HTR-8/SVneo (cell line): ENCODE measurements at places on chromosomes 5 and 9.

- DNase-seq, result peak; percentile 35
Observed at GRCh38 chr5:64612344-64612961, 77.8 kb upstream of the SHISAL2B start.

DNA sequence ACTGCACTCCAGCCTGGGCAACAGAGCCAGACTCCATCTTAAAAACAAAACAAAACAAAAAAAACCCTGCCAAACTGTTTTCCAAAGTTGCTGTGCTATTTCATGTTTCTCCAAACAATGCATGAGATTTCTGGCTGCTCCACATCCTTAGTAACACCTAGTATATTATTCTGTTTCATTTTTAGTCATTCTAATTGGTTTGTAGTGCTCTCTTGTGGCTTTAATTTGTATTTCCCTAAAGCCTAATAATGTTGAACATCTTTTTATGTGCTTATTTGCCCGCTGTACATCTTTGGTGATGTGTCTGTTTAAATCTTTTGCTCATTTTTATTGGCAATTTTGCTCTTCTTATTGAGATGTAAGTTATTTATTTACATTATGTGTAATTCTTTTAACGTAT lies 18.4 kb upstream of the TTC1 start:
- DNase-seq, result no peak

DNA sequence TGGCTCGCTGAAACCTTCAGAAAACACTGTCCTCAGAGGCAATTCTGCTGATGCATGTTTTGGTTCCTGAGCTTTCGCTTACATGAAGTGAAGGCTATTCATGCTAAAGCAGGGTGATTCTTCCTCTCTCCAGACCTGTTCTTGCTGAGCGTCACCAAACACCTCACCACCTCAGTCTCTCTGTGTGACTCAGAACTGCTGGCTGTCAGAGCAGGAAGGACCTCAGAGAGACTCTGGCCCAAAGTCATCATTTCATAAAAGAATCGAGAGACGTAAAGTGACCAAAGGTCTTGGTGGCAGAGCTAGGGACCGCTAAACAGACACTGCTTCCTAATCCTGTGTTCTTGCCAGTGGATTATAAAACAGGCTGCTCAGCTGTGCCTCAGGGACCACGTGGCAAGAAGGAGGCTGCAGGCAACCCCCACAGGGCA lies 73.8 kb downstream of the LHFPL2 start:
- DNase-seq, result no peak

- DNase-seq, result peak; percentile 13
Observed at GRCh38 chr5:175059687-175060211, 335.4 kb downstream of the MSX2 start.

DNA sequence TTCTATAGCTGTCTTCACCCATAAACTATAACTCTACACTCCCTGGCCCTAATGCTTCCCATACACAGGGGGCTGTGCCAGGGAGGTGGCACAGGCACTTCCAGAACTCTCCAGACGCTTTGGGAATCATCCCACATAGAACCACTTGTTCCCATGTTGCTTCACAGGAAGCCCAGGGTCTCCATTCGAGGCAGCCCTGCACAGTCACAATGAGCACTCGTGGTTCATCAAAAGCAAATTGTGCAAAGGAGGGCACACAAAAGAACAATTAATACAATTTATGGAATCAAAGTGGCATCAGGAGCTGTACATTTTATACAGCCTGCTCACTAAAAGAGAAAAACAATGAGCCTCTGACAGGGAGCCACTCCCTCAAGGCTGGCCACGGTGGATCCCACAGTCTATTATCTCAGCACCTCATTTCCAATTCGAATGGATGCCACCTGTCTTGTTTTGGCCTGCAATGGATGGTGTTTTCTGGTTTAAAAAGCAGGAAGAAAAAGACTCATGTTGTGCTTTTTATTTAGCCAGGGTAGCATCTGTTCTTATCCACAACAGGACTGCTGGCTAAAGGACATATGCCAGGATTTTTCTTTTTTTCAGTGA lies 354.8 kb downstream of the ENC1 start:
- DNase-seq, result no peak

DNA sequence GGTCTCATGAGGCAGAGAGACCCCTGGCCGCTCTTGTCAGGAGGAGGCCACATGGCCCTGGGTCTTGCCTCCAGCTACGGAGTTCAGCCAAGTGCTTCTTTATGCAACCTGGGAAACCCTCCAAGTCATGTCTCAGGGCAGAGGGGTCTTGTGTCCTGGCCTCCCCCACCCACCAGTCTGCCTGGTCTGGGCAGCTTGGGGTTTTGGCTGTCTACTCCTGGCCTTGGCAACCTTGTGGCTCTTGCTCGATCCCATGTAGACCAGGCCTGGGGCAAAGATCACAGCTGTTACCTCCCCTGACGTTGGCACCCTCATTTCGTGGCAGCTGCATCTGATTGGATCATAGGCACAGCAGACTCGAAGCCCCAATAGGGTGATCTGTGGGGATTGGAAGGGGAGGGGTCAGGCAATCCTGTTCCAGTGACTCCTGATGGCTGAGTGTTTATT lies 28.4 kb downstream of the JADE2 start:
- DNase-seq, result no peak

DNA sequence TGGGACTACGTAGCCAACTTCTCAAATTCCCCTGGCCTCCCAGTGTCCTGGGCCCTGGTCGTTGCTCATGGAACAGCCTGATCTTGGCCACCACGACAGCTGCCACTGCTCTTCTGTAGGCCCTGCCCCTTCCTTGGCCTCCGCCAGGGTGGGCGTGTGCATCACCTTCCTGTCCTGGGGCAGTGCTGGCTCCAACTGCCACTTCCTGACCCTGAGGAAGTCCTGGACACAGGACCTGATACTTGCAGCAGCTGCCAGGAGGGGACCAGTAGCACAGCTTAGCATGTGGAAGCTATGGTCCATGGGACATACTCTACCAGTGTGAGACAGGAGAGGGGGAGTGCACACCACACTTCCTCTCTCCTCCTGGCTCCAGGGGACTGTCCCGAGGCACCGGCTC lies 145.2 kb downstream of the TENT4A start:
- DNase-seq, result no peak

DNA sequence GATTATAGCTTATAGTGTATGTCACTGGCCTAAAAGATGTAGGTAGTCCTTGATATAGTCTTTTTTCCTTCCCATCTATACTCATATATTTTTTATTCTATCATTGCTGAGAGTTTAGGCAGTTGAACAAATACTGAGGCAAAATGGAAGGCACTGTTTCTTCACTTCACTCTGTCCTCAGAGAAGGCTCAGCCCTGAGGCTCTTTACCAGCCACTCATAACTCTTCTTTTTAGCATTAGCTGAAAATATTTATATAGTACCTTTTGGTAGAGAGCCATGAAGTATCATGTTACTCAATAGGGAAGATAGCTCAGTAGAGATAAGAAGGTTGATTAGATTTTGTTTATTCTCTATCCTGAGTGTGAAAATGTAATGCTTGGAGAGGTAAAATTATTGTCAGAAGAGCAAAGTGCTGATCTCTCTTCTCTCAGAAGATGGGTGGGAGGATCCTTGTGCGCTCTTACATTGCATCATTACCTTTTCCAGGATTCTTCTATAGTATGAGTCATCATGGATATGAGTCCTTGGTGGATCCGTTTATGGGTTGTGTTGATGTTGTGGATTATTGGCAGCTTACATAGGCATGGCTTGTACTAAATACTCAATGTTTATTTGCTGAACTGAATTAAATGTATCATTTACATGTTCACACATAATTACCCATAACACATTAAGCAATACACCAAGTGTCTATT lies 88.1 kb downstream of the ANXA1 start:
- no peak for DNase-seq

DNA sequence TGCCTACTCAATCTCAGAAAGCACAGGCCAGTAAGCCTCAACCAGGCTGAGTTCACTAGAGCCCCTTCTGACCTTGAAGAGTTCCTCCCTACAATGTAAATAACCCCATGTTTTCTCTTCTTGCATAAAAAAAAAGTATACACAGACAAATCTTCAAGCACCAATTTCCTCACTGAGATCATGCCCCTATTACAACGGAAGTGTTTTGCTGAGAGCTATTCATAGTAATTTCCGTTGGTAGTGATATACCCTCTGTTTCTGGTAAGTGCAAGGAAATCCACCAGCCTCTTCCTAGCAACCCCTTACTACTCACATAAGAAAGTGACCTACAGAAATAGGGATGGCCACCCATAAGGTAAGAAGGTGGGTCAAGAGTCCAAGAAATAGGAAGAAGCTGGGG lies 76.4 kb upstream of the TARS1 start:
- DNase-seq, result no peak

GRCh38 chr5:77076961-77077828 lies 9.9 kb downstream of the ZBED3 start:
- peak; percentile 30 for DNase-seq

DNA sequence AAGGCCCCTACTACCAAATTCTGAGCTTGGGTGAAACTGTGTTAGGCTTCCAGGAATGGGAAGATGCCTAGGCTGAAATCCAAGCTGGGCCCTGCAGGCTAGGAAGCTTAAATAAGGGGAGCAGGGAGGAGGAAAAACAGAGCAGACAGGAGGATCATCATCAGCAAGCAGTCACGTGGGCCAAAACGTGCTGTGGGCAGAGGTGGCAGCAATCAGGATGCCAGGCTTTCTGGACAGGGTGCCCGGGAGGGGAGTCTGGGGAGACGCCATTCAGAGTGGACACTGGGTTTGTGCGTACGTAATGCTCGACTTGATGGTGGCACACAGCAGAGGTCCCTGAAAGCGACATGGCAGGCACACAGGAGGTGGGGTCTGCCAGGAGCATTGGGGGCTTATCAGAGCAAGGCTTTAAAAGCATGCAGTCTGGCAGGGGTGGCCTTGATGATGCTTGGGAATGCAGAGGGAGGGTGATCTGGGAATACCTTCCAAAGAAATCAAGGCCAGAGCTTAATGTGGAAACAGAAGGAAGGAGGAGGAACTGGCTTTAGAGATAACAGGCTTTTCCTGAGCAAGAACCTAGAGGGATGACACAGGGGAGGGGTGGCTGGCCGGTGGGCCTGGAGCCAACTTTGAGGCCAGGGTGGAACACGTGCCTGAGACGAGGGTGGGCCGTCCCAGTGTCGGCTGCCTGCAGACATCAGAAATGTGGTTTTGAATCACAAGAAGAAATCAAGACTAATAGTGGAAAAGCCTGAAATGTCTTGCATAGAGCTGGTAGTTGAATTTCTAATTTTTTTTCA lies 212.5 kb downstream of the GADD45G start:
- DNase-seq, result no peak

- no peak for DNase-seq
Observed at GRCh38 chr5:171445644-171446516, 26.4 kb downstream of the FGF18 start.

GRCh38 chr5:121292664-121293063 lies 559.0 kb upstream of the FTMT start:
- no peak for DNase-seq

DNA sequence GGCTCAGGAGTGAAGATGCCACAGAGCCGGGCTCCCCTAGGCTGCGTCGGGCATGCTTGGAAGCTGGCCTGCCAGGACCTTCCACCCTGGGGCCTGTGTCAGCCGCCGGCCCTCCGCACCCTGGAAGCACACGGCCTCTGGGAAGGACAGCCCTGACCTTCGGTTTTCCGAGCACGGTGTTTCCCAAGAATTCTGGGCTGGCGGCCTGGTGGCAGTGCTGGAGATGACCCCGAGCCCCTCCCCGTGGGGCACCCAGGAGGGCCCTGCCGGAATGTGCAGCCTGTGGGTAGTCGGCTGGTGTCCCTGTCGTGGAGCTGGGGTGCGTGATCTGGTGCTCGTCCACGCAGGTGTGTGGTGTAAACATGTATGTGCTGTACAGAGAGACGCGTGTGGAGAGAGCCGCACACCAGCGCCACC lies 113.1 kb downstream of the RXRA start:
- no peak for DNase-seq

DNA sequence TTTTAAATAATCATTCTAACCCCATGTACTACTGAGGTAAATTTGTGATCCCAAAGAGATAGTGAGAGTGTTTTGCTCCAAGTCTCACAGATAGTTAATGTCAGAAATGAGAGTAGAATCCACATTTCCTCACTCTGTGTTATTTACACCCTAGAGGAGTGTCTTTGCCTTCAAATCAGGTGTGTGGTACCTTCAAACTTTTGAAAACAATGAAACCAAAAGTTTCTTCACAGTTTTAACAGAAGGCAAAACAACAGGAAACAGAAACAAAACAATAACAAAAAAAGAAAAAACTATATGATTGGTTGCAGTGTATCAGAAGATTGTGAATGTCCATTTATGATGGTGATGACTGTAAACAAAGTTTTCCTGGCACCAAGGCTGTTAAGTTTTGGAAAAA lies 85.9 kb downstream of the ERBIN start:
- DNase-seq, result no peak

GRCh38 chr9:35749515-35750255 lies 598 bp downstream of the RGP1 start:
- no peak for DNase-seq

GRCh38 chr9:72753266-72753893 lies 199.5 kb downstream of the ALDH1A1 start:
- peak; percentile 1 for DNase-seq

- DNase-seq, result no peak
Observed at GRCh38 chr5:35302544-35302943, 72.3 kb upstream of the PRLR start.

DNA sequence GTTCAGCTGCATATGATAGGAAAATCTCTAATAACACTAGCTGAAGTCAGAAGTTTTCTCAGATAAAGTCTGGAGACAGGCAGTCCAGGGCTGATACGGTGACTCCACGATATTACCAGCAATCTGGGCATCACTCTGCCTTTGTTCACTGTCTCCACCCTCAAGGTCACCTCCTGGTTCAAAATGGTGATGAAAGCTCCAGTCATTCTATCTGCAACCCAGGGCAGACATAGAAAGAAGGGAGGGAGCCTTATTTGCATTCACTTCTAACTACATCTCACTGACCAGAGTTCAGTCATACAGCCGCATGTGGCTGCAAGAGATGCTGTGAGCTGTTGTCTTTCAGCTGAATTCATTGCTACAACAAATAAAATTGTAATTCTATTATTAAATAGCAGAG lies 22.4 kb upstream of the GPR151 start:
- DNase-seq, result no peak

- no peak for DNase-seq
Observed at GRCh38 chr9:104983491-104983890, 55.5 kb upstream of the ABCA1 start.

- DNase-seq, result no peak
Observed at GRCh38 chr5:98041661-98042060, 731.8 kb upstream of the RGMB start.

- DNase-seq, result no peak
Observed at GRCh38 chr9:14678776-14679175, 14.5 kb downstream of the ZDHHC21 start.

GRCh38 chr9:121888438-121888775 lies 204.7 kb downstream of the TTLL11 start:
- no peak for DNase-seq

GRCh38 chr9:111807197-111807596 lies 12.5 kb upstream of the SHOC1 start:
- DNase-seq, result no peak
